ENCODE measurements at places on chromosomes 3 and 15. TPM values are rescaled to one million over a fixed set of nuclear protein-coding genes. Genes with fewer than 3 reads are reported as not detected.

- DNase-seq, result no peak
These were observed 27.5 kb downstream of the MELTF start for GRCh38 chr3:197001972-197002700.

DNA sequence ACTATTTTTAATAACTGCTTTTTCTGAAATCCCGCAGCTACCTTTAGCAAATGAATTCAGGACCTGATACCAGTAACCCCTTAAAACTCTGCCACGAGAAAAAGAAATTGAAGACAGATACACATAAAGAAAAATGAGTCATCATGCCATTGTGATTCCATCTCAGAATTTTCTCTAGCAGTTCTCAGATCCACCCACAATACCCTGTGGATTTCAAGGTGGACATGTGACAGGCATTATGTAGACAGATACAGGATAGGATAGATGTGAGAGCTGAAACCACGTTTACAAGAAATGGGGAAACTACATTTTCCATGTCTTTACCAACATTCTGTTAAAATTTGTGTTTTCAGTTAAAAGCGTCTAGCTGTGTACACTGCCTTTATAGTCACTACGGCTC lies 291.9 kb upstream of the NR2F2 start:
- no peak for DNase-seq

GRCh38 chr3:12507591-12508281 lies 23.5 kb downstream of the TSEN2 start:
- DNase-seq, result no peak

DNA sequence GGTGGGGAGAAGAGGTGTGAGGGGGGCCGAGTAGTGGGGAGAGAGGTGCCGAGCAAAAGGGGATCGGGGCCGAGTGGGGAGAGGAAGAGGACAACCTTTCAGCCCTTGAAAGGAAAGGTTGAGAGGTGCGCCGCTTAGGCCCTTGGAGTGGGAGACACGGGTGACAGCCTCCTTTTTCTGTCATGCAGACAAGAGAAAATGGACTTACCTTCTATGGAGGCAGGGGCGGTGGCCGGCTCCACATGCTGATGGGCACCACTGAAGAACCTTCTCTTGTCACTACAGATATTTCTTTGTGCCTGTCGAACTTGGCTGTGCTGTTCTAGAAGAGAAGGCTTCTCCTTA lies 421 bp downstream of the KLHL18 start:
- no peak for DNase-seq

DNA sequence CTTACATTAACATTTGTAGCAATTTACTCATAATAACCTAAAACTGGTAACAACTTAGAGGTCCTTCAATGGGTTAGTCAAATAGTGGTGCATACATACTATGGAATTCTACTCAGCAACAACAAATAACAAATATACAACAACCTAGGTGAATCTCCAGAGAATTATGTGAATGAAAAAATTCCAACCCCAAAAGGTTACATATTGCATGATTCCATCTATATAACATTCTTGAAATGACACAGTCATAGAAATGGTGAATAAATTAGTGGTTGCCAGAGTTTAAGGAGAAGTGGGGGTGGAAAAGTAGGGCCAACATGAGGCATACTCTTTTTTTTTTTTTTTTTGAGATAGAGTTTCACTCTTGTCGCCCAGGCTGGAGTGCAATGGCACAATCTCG lies 12.7 kb upstream of the SNTN start:
- DNase-seq, result no peak

GRCh38 chr3:8206971-8207617 lies 294.5 kb upstream of the LMCD1 start:
- no peak for DNase-seq

DNA sequence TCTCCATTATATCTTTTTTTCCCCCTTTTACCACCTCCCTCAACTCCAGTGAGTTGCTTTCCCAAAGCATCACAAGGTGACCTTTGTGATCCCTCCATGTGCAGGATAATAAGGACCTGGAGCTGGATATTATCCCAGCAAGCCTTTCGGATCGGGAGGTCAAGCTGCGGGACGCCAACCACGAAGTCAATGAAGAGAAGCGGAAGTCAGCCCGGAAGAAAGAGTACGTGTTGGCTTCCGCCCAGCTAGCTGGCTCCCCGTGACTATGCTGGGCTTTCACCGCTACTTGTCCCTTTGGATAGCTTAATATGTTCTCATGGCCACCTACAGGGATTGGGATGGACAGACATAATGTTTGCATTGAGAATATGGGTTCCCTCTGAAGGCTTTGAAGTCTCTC lies 273.7 kb upstream of the UMPS start:
- DNase-seq, result no peak

DNA sequence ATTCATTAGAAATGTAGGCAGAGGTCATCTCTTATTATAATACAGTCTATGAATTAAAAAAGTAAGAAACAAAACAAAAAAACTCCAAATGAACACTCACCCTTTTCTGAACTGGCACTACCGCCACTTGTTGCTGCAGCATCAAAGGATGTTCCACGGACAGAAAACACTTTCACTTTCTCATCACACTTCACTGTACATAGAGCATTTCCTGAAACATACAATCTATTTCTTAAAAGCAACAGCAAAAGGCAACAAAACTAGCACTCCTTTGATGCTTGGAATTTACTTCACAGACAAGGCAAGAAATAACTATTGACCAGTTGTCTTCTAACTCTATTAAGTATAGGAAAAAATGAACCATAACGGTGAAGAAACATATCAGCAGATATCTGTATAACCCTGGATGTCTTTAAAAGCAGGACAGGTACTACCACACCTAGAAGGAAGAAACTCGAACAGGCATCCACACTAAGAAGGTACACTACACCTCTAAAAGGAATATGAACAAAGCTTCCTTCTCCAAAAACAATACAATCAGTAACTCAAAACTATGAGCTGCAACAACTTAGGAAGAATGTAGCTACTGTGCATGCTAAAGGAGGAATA lies 24.9 kb downstream of the ETFA start:
- DNase-seq, result no peak

Gene ARHGEF26
- total RNA-seq, result not detected

Gene ERC2
- total RNA-seq, result not detected

Gene GMNC
- total RNA-seq, result not detected

Gene ARHGAP11A
- 108 TPM for total RNA-seq
